ENCODE measurements at places on chromosomes 12 and 14.

- no peak for DNase-seq
Measured at GRCh38 chr12:46370380-46370734, 2.2 kb downstream of the SLC38A2 start.

DNA sequence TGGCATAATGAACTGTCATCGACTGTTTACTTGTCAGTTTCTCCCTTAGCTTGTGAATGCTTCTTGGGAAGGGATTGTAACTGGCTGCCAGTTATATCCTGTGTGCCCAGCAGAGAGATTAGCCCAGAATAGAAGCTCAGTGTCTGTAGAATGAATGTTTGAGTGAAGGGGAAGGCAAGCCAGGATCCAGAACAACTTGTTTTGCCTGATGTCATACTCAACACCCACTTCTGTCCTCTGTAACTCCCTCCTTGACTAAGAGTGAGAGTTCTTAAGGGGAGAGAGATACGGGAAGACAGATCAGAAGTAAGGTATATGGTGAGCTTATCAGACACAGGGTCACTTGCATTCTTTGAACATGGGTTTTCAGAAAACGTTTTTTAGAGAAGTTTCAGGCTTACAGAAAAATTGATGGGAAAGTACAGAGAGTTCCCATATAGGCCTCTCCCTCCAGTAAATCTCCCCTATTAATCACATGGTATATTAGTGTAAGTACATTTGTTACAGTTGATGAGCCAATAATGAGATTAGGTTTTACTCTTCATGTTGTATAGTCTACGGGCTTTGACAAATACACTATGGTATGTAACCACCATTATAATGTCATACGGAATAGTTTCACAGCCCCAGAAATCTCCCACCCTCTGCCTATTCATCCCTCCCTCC lies 5.6 kb upstream of the SPPL3 start:
- DNase-seq: no peak

GRCh38 chr12:77102691-77103090 lies 37.3 kb upstream of the E2F7 start:
- DNase-seq: no peak

DNA sequence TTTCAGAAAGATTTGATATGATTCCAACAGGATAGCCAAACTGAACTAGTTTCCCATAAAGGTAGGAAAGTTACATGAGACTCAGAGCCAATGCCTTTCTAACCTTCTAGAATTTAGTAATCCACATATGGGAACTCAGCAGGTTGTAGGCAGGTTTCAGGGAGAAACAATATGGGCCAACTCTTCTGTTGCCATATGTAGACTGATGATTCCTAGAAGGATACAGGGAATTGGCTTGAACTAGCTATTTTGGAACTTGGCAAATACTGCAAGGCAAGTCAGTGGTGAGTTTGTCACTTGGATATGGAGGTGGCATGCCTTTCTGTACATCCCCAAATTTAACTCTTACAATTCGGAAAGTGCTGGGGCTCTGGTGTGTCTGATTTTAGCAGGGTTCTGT lies 15.5 kb downstream of the SUDS3 start:
- no peak for DNase-seq

- no peak for DNase-seq
Measured at GRCh38 chr12:49924628-49925246, 21.0 kb upstream of the FAIM2 start.

DNA sequence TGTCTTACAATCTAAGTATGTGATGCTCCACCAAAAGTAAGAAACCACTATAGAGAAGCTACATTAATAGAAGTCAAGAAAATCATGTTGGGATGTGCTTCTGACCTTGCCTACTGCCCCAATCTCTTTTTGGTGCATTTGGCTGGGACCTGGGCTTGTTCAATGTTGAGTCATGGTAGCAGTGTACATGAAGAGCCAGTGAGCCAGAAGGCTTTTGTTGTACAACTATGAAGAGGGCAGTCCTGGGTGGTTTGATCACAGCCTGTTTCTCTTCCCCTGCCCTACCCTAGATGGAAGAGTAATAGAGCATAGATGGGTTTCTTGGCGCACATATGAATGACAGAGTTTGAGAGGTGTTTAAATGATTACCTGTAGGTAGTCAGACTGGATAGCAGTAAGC lies 56.4 kb downstream of the UBR7 start:
- no peak for DNase-seq

- no peak for DNase-seq
Measured at GRCh38 chr12:64025174-64025958, 180.9 kb downstream of the SRGAP1 start.

- no peak for DNase-seq
Measured at GRCh38 chr12:15644700-15645099, 144.5 kb downstream of the EPS8 start.

DNA sequence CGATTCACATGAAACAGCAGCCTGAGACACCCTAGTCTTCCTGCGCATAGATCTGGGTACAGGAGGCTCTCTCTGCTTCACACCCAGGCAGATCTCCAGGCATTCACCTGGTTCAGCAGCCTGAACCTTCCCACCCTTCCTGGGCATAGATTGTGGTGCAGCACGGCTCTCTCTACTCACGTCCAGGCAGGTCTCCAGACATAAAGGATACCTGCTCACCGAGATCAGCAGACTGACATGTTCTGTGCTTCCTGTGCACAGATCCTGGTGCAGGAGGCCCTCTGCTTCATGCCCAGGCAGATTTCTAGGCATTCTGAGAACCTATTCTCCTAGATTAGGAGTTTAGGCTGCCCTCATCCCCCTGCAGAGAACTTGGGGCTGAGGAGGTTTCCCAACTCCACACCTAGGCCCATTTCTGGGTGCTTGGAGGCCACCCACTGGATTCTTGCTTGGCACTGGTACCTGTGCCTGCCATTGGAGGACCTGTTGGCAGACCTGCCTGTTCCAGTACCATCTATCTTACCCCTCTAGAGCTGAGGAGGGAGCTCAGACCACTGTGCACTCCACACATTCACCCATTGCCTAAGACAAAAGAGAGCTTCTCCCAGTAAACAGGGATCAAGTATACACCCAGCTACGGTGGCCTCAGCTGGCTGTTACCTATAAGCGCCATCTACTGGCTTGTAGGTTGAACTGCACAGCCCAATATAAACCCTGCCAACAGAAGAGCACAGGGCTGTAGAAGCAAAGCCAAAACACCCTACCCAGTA lies 28.0 kb upstream of the GARIN6 start:
- DNase-seq: no peak

GRCh38 chr12:132470397-132470796 lies 19.6 kb upstream of the FBRSL1 start:
- DNase-seq: no peak

DNA sequence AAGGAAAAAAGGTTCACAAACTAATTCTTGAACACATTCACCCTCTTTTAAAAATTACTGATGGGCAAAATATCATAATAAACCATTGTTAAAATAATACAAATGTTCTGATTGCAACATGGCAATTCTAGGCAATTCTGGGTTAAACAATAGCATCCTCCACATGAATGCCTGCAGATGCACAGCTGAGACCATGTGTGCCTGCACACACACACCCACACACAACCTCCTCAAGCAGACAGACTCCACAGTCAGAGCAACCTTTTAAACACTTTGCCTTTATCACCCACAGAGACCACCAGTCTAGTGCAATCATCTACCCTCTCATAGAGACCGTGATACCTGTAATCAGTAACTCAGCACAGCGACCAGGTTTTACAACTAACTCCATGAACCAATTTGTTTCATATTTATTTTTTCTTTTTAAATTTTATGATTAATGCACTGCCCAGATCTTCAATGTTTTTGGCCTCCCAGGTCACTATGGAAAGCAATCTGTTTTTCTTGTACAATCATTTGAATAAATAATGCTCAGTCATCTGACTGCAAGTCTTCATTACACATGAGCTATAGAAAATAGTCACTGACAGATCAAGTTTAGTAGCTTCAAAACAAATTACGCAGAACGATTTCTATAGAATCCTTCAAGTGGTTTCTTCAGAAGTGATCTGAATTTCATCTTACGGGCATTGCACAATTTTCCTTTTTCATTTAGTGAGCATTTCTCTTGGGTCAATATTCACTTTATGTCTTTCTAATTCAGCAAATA lies 105.8 kb downstream of the PRKD1 start:
- DNase-seq: no peak

DNA sequence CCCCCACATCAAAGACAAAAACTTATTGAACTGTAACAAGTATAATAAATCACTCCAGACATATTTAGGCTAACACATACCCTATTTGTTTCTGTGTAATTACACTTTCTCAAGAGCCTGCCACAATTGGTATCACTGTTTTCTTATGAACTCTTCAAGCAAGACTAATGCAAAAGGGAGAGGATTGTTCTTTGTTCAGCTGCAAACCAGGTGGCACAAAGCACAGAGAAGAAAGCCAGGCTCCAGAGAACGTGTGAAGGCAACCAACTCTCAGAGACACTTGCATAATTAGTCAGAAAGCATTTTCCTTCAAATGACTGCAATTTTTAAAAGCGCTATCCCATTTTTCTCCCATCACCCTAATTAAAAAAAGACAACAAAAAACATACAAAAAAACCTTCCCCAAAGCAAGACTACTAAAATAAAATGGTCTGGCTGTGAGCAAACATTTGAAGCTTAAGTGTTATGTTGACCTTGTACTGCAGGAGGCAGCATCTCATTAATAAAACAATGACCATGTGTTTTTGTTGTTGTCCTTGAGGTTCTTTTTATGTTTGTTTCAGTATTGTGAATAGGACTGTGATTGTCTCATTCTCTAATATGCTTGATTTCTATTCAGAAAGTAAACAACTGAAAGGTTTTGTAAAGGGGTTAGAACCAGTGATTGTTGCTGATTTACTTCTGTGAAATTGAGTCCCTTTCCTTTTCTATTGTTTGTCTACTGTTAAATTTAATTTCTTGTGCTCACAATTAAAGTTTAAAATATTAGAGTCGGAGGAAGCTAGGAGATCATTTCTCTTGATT lies 452.7 kb upstream of the PDE3A start:
- DNase-seq: no peak

DNA sequence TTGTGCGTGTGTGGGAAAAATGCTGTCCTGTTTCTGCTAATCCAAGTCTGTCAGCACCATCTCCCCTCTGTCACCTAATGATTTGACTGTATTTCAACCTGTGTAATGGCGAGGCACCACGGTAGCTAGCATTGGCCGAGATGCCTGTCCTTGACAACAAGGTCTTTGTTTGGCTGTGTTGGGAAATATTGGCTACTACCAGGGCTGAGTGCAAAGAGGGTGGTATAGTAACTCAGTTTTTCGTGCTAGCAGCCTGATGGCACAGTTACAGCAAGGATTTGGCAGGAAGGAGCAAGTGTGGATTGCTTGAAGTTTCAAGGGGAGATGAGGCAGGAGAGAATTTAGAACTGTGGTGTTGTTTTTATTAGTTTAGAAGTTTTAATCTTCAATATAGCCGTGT lies 440.3 kb upstream of the RGS6 start:
- DNase-seq: no peak

DNA sequence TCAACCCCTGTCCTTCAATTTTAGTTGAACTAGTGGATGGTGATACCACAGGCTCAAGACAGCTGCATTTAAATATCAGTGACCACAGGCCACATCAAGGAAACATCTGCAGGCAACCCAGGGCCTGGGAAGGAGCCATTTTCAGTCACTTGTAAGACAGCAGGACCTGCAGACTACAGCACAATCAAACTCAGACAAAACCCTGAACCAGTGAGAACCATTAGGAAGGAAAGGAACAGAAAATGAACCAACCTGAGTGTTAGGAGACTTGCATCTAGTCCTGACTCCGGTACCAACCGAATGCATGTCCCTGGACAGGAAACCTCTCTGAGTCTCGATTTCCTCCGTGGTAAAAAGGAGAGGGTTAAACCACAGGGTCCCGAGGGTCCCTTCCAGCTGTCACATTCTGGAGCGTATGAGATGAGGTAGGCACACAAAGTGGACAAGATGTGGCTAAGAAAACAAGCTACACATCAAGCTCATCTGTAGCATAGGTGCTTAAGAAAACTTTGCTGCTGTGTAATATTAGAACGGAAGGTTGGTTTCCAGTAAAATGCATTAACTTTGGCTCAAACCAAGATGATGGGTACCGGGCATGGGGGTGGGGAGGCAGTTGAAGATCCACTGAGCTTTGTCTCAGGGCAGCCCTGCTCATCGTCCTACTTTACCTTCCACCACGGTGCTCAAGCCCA lies 1.6 kb upstream of the CDKN1B start:
- DNase-seq: no peak

DNA sequence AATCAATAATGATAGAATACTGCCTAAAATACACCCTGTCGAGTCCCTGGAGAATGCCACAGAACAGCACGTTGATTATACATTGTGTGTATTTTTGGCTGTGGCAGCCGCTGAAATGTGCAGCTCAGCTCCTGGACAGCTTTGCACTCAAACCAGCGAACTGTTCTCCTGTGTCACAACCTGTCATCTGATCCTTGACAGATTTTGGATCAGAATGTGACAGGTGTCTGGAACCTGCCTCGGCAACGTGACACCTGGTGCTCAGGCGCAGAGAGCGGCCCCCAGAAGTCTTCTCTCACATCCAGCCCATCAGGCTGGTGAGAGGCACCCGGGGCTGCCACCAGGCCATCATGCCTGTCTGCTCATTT lies 19.3 kb downstream of the MVK start:
- DNase-seq: no peak

DNA sequence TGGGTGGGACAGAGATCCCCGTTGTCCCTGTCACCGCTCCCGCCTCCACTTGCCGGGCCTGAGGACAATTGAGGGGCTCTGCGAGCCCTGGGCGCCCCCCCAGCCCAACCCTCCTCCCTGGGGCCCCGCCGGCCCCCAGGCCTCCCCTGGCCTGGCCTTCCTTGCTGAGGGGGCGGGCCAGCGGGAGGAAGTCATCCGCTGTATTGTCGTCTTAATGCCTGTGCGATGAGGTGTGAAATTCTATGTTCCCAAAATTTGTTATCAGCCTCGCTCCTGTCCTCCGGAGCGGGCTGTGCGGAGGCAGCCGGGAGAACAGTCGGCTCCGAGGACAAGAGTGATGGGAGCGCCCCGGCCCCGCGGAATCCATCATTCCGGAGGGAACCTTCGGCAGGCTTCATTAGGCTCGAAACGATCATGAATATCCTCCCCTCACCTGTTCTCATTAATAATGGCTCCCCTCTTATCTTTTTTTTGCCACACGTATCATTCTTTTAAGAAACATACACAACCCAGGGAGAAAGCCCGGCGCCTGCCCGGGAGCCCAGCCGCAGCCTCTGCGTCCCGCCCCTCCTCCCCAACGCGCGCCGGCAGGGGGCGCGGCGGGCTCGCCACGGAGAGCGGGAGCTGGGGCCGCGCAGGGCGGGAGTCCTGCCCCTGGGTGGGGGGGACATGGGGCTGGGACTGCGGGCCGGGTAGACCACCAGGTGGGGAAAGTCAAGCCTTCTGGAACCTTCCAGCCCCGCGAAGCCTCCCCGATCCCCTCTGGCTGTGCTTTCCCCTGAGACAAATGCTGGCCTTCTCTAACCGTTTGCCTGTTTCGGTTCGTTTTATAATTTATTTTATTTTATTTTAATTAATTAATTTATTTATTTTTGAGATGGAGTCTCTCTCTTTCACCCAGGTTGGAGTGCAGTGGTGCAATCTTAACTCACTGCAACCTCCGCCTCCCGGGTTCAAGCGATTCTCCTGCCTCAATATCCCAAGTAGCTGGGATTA lies 17.1 kb upstream of the DLK1 start:
- no peak for DNase-seq
